ENCODE measurements at places on chromosomes 7 and 10. TPM values are rescaled to one million over a fixed set of nuclear protein-coding genes. Genes with fewer than 3 reads are reported as not detected.
A peak's percentile ranks its signal among the peaks of the same experiment; 100 is the strongest.

DNA sequence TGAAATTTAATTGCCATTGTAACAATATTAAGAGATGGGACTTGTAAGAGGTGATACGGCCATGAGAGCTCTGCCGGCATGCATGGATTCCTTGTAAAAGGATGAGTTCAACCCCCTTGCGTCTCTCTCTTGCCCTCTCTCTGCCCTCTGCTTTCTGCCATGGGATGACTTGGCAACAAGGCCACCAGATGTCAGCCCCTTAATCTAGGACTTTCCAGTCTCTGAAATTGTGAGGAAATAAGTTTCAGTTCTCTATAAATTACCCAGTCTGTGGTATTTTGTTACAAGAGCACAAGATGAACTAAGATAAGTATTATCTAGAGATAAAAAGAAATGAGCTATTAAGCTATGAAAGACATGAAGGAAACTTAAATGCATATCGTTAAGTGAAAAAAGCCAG lies 145.7 kb upstream of the AHR start:
- no peak for DNase-seq

DNA sequence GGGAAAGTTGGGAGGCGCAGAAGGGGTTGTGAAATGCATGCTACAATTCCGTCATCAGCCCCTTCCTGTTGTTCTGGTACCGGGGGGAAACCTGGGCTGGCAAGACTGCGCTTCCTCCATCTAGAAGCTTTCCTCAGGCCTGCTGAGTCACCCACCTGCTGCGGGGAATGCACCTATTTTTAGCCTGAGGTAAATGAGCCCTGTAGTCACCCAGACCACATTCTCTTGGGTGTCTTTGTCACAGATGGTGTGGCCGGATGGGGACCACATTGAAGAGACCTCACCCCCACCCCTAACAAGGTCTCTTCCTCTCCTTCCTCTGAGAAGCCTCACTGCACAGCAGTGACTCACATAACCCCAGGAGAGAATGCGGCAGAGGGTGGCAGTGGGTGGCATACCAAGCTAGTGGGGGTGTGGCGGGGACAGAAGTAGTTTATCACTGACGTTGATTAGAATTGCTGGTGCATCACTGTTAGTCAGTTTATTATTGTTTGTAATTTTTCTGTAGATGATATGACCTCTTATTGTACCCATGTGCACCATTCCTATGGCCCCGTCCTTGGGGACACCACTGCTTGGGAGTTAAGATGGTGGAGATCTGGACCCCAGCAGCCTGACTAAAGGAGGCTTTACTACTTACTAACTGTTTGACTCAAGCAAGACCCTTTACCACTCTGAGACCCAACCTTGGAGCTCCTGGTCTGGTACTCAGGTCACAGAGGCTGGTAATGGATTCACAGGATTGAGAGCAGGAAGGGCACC lies 83.0 kb upstream of the DUSP5 start:
- no peak for DNase-seq

Gene ZNF248
- 11.4 TPM for total RNA-seq

DNA sequence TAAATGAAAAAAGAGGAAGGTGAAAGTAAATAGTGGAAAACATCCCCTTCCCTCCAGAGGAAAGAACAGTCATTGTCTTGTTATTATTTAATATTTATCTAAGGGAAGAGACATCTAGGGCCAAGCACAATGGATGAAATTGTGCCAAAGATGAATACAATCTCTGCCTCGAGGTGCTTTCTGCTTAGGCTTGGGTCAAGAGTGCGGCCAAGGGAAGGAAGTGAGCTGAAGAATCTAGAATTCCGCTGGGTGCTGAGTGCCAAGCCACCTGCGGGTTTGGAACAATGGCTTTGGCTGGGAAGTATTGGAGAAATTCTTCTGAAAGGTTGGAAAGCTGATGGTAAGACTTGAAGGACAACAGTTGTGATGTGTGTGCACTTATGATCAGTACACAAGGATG lies 531.3 kb upstream of the FZD8 start:
- no peak for DNase-seq

Gene GIMAP7
- total RNA-seq = 22.2 TPM

DNA sequence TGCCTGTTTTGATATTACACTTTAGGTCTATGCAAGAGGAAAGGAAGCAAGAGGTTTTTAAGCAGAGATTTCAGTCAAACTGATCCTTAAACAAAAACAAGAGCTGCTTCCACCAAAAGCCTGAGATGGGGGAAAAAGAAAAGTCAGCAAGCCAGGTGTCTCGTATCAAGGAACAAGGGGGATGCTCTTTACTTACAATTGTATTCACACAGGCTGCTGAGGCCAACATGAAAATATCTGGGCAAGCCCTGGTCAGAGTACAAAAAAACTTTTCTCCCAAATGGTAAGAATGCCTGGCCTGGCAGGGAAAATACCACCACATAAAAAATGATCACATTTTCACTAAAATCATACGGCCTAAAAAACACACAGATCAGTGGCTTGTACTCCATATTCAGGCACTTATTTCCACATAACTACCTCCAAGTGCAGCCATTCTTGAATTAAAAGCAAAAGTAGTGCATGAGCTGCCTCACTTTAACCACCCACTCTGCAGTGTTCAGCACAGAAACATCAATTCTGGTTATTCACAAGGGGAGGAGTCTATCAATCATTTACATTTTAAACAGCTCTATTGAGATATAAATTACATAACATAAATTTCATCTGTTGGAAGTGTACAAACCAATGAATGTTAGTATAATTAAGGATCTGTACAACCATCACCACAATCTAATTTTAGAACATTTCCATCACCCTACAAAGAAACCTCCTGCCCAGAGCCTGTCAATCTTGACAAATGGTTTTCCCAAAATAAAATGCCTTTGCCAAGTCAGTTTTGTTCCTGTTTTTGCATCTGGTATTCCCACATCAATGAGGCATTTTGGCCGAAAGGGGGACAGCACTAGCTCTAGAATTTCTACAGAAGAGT lies 70.2 kb downstream of the GRB10 start:
- no peak for DNase-seq

Gene SPDYE11
- not detected for total RNA-seq

Gene ASAH2
- 2.9 TPM for total RNA-seq

DNA sequence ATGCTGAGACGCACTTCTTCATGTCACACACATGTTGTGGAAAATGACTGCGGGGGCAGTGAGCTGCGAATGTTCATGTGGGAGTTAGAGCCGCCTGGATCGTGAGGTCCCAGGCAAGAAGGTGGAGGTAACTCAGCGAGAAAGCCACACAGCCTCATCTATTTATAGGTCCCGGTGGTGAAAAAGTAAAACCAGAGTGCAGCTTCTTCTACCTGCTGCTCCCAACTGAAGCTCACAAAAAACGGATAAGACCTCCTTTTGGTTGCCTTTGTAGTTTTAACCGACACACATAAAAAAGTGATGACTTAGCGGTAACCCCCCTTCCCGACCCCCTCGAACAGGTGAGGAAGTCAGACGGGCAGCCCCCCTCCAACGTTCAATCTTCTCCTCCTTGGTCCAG lies 276.9 kb downstream of the GATA3 start:
- no peak for DNase-seq

Gene TIAL1
- total RNA-seq = 75.1 TPM

Gene SLC16A12
- total RNA-seq = 1.3 TPM

DNA sequence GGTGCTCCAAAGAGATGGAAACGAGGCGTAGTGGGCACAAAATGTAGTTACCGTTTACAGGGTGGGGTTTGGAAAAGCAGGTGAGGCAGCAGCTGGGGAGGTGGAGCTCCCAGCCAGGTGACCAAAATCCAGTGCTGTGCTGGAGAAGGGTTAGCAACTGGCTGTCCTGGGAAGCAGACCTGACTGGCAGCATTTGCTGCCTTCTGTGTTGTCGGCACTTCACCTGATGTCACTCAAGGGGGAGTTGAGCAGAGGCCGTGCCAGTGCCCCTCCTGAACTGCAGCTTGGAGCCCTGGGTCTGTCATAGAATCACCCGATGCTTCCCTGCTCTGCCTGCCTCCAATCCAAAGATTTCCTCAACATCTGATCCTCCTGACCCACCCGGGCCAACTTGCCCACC lies 12.8 kb downstream of the GCK start:
- DNase-seq = no peak

DNA sequence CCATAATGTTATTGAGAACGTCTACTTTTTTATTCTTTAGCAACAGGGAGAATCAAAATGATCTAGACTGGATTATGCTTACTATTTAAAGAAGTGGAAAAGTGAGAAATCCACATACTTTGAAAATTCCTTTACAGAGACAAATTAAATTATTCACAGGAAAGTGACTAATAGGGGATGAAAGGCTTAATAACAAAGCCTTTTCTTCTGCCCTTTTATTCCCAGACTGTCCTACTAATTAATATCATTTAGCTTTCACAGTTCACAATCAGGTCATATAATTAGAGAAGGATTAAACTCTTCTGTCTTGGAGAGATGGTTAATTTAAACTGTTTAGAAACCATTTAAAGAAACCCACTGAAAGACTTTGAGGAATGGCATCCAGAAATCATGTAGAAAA lies 58.8 kb downstream of the ARL4A start:
- DNase-seq = no peak

- no peak for DNase-seq
These were observed 11.7 kb upstream of the MTERF1 start for GRCh38 chr7:91892099-91892705.

DNA sequence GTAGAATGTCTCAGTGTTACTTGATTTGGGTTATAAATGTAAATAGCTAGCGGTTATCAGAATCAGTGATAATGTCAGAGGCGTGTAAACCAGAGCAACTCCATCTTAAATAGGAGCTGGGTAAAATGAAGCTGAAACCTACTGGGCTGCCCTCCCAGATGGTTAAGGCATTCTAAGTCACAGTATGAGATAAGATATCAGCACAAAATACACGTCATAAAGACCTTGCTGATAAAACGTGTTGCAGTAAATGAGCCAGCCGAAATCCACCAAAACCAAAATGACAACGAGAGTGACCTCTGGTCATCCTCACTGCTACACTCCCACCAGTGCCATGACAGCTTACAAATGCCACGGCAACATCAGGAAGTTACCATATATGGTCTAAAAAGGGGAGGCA lies 172.3 kb downstream of the CHRM2 start:
- no peak for DNase-seq

Gene MGAM2
- 0.11 TPM for total RNA-seq

GRCh38 chr7:17367502-17367901 lies 69.0 kb downstream of the AHR start:
- no peak for DNase-seq

GRCh38 chr7:14196555-14196954 lies 207.1 kb upstream of the ETV1 start:
- DNase-seq = no peak

Gene UTF1
- not detected for total RNA-seq

DNA sequence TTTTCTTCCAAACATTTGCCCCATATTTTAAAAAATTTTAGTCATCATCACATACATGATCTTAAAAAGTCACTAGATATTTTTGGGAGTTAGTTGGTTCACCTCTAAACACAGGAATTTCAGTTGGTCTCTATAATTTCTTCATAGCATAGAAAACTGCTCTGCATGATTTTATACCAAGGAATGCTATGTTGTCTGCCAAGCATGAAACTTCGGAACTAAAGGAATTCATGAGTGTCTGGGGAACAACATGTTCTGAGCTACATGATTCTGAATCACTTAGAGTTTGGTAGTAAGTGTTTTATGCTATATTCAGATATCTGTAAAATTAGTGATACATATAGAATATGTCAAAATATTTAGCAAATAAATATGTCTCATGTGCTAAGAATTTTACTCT lies 957.8 kb downstream of the GATA3 start:
- no peak for DNase-seq

DNA sequence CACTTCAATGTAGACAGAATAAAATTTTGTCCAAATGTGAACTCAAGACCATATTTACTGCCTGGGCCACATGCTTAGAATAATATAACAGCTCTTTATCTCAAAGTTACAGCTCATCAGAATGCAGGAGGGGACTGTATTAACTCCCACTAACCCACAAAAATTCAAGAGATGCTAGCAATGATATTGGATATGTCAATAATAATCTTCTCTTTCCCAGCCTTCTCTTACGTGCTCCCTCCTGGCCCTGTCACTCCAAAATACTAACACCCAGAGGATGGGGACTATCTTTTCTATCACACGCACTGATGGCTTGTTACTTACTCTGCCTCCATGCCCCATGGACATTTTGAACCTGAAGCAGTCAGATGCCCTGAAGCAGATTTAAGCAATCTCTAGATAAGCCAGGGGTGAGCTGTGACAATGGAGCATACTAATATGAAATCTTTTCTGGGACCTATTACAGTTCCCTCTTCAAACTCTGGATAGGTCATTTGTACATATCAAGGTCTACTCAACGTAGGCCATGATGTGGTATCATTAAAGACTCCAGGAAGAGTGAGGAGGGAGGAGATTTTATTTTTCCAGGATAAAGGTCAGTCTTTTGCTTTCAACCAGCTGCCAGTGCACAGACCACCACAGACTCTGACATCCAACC lies 803.0 kb downstream of the GRM8 start:
- DNase-seq = no peak

- DNase-seq = peak; percentile 83
These were observed 91.0 kb downstream of the ALOX5 start for GRCh38 chr10:45464958-45465567.

DNA sequence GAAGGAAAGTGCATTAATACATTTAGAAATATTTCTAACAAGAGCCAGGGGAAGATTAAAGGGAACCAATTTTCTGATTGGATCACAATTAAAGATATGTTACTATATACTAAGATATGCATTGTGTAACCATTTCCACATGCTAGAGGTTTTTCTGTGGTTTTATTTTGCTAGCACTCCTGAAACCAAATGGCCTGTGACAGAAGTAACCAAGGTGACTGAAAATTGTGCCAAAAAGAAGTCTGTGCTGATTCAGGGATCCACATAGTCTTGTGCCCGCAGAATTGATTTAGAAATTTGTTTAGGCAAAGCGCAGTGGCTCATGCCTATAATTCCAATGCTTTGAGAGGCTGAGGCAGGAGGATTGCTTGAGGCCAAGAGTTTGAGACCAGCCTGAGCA lies 1.8 kb downstream of the CC2D2B start:
- DNase-seq = no peak

- DNase-seq = no peak
These were observed 252.4 kb upstream of the SEMA3A start for GRCh38 chr7:84446991-84447480.

- no peak for DNase-seq
These were observed 70.3 kb downstream of the C10orf143 start for GRCh38 chr10:130040351-130040750.

DNA sequence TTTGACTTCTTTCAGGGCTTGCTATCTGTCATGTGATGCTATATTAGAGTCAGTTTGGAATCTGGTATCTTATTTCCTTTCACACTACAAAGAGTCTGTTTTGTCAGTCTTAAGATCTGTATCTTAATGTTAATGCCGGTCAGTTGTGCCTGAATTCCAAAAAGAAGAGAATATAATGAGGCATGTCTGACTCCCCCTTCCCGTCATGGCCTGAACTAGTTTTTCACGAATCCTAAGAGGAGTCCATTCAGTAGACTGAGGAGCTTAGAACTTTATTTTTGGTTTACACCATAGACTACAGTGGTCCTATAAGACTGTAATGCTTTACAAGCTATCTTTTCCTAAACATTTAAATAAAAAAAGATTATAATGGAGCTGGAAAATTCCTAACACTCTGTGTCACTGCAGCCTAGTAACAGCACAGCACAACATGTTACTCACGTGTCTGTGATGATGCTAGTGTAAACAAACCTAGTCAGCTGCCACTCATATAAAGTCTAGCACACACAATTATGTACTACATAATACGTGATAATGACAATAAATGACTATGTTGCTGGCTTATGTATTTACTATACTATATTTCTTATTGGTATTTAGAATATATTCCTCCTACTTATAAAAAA lies 50.6 kb downstream of the VPS41 start:
- DNase-seq = no peak

Gene FAM24A
- not detected for total RNA-seq
